ENCODE measurements at places on chromosomes 16 and 17. TPM values are rescaled to one million over a fixed set of nuclear protein-coding genes. Genes with fewer than 3 reads are reported as not detected.

- no peak for DNase-seq
Measured at GRCh38 chr17:7296189-7296861, 1.9 kb upstream of the YBX2 start.

DNA sequence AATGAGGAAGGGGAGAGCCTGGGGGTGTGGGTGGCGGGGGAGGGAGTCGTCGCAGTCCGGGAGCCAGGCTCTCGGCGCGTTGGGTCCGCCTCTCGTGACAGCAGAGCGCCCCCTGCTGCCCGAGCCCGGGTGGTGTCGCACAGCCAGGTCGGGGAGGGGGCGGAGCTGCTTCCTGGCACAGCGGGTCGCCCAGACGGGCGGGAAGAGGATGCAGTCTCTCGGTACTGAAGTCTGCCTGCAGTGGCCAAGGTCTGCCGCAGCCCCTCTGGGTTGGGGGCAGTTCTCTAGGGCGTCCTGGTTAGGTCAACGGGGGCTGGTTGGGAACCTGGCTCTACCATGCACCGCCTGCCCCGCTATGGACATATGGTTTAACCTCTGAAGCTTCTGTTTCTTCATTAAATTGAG, 38.2 kb upstream of the CCDC182 start:
- peak; percentile 56 for DNase-seq

- no peak for DNase-seq
Measured at GRCh38 chr16:87956365-87957231, 5.4 kb downstream of the BANP start.

DNA sequence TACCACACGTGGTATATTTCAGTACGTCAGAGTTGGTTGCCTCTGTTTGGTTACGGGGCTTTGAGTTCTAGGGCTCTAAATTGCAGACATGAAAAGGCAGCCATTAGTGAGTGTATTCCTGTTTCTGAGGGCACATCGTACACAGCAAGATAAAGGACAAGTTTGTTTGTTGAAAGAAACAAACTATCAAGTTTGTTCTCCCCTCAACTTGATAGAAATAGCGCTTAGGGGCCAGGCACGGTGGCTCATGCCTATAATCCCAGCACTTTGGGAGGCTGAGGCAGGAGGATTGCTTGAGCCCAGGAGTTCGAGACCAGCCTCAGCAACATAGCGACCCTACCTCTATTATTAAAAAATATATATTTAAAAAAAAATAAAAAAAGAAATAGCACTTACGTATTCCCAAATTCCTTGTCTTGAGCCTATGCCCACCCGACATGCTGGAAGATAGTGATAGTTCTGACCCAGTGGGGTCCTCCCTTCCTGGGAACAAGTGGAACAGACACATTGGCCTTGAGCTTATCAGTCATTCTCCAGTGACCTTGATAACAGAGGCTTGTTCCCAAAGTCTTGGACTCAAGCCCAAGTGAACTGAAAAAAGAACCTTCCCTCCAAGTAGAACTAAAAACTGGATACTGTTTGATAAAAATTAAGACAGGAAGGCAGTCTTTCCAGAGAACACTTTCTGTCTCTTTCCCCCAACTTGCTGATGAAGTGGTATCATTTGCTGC, 139.9 kb upstream of the CACNG3 start:
- no peak for DNase-seq

- no peak for DNase-seq
Measured at GRCh38 chr16:84061236-84061819, 18.7 kb upstream of the SLC38A8 start.

DNA sequence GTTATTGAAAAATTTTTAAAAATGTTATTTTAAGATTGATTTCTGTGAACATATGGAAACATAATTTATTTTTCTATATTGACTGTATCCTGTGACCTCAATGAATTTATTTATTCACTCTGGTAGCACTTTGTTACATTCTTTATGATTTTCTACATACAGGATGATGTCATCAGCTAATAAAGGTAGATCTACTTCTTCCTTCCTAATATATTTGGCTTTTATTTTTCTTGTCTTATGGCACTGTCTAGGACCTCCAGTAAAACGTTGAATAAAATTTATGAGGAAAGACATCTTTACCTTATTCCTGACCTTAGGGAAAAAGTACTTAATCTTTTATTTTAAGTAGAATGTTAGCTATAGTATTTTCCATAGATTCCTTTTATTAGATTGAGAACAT, 78.8 kb upstream of the MAF start:
- DNase-seq: no peak

DNA sequence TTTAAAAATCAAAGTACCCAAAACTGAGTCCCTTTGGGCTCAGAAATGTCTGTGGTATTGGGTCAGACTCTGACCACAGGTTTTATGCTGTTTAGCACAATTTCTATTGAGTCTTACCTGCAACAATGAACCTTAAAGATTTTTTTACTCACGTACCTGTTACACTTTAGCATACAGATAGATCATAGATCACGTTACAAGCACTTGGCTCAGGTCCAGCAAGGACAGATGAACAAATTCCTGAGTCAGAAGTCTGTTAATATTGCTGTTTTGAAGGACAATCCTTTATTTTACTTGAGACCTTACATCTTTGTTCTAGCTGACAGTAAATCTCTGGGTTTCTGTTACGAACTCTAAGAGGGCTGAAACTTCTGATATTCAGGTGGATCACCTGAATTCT, 12.8 kb downstream of the SLC7A6OS start:
- no peak for DNase-seq

DNA sequence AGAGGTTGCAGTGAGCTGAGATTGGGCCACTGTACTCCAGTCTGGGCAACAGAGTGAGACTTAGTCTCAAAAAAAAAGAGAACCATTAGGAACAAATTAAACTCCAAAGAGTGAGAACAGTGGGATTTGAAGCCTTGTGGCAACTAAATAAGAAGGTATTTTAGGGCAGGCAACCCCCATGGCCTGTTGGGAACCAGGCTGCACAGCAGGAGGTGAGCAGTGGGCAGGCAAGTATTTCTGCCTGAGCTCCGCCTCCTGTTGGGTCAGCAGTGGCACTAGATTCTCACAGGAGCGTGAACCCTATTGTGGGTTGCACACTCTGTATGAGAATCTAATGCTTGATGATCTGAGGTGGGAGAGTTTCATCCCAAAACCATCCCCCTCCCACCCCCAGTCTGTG, 57.6 kb upstream of the MED9 start:
- DNase-seq: no peak

DNA sequence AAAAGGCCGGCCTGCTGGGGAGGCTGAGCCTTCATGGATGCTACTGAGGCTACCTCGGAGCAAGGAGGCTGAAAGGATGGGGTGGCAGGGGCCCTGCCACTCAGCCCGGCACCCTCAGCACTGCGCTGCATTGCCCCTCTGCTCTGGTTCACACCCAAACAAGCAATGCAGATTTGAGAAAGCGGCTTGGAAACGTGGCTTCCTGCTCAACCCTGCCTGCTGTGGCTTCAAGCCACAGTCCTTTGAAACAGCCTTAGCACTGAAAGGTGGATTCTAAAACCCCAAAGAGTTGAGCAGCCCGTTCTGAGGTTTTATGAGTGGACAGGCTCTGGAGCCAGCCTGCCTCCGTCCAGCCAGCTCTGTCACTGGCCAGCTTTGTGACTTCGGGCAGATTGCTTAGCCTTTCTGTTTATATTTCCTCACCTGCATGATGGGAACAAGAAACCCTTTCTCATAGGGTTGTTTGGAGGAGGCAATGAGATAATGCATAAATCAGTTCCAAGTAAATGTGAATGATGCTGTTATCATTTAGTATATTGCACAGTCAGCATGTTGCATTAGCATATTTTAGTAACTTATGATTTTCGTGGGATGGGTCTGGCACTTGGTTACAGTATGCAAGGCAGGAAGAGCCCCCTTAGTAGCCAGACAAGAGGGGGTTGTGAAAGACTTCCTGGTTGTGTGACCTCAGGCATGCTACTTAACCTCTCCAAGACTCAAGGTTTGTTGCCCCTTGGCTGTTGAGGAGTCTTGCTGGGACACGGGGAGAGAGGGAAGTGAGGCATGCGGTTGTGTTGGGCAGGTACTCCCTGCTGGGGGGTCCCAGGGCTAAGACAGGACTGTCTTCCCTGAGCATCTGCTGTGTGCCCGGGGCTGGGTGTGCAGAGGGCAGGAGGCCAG, 23.6 kb downstream of the CRISPLD2 start:
- no peak for DNase-seq

GRCh38 chr17:64331931-64332493, 58.6 kb downstream of the PECAM1 start:
- DNase-seq: no peak

- no peak for DNase-seq
Measured at GRCh38 chr16:85010446-85010930, 847 bp downstream of the ZDHHC7 start.

DNA sequence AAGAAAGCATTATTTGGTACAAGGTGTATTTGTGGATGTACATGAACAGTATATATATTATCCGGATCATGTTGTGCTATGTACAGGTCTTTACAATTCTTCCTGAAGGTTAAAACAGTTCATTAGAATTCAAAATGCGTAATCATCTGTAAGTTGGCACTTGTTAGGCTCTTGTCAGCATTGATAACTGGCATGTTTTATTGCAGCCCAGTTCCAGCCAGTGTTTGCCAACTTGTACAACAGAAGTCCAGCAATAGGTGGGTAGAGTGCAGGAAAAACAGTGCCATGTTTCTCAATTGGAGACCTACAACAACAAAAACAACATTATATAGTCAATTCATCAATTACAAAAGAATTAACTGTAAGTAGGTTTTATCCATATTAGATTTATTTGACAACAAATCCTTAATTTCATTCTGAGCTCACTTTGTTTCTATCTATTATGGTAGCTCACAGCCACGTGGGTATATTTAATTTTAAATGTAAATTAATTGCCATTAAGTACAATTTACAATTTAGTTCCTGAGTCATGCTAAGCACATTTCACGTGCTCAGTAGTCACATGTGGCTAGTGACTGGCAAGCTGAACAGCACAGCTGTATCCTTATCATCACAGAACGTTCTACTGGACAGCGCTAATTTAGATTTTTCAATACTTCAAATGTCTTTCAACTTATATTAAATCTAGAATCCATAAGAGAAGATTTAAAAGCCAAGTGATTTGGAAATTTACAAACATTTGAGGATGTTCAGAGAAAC, 8.6 kb upstream of the ANKFY1 start:
- DNase-seq: no peak

DNA sequence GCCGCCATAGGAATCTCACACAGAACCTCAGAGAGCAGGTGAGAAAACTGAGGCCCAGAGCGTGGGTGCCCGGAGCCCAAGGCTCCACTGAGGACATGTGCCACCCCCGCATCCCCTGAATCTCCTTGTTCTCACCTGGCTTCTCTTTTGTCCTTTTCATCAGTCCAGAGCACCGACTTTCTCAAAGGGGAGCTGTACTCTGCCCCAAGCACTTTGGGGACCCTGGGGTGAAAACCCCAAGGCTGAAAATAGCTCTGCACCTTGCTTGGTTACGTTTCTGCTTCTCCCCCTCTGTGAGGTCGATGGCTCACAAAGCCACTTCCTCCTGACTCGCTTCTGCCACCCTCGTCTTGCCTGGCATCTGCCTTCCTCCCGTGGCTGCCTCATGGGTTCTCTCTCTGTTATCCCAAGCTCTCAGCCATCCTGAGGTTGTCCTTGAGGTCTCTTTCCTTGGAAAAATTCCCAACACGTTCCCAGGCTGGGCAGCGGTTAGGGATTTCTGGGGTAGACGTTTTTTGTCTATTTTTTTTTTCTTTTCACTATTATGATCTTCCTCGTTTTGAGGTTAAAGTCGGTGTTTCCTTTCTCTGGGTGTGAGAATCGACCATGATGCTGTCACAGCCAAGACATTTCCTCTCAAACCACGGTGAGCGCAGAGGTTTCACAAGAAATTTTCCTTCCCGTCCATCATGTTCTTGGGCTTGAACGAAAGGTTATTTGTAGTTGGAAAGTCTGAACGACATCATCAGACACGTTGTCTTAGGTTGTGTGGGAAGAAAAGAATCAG, 37.2 kb downstream of the IRF8 start:
- DNase-seq: no peak

DNA sequence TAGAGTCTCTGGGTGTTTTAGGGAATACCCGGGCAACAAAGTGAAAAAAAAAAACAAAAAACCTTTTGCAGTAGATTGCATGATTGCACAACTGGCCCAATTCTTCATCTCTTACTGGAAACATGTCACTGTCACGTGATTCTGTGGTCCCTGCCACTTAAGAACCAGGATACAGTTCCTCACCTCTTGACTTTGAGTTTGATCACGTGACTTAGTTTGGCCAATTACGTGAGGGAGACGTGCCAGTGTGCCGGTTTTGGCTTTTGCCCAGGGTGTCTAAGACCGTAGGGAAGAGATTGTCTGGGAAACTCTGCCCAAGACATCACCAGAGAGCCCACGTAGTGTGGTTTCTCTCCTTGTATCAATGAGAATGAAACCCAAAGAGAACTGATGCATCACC, 88.7 kb downstream of the GRIN2A start:
- DNase-seq: no peak

DNA sequence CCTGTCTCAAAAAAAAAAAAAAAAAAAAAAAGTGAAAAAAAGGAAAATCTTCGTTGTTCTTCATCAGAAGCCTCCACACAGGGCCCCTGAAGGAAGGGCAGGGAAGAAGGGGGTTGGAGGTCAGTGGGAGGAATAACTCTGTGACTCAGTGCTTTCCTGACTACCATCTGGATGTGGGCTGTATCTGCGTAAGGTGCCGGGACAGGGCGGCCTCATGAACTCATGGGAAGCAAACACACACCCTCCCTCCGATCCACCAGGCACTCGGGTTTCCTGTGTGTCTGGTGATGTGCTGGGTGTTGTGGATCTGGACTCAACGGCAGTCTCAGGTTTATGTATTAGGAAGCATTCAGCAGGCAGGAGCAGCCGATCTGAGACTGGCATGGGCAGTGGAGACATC, 691.6 kb downstream of the WWOX start:
- no peak for DNase-seq

DNA sequence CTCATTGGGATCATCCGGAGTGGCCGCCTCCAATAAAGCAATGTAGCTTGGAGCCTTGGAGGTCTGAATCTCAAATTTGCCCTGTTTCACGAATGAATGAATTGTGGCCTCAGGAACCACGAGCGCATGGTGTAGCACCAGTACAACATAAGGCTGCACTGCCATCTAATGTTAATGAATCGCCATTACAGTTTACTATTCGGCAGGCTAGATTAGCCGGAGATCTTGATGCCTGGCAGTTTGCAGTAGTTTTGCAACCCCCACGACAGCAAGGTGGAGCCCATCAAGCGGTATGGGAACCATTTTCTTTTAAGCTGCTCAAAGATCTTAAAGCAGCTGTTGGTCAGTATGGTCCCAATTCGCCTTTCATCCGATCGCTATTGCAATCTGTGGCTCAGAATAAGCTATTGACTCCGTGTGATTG, 18.8 kb downstream of the ALOX15B start:
- DNase-seq: no peak

The ZDHHC1 gene
- total RNA-seq: 9.3 TPM

The KLHL10 gene
- 0.63 TPM for total RNA-seq

The BBS2 gene
- 51.9 TPM for total RNA-seq

The CBFA2T3 gene
- total RNA-seq: 1.0 TPM

The OTOP3 gene
- not detected for total RNA-seq

The PRSS27 gene
- total RNA-seq: 0.96 TPM

The TP53TG3B gene
- not detected for total RNA-seq

The TNFRSF13B gene
- total RNA-seq: not detected

The CDH8 gene
- not detected for total RNA-seq

Data from omental fat pad (tissue), 4 donors.